Mammary epithelial cell (primary cell): ENCODE measurements at places on chromosomes 11 and 22.

GRCh38 chr11:68442433-68442832 lies 18.1 kb upstream of the PPP6R3 start:
- no peak for DNase-seq

GRCh38 chr22:26409719-26410335 lies 19.2 kb upstream of the ASPHD2 start:
- DNase-seq, result no peak

GRCh38 chr11:19931771-19932369 lies 219.2 kb downstream of the NAV2 start:
- no peak for DNase-seq

DNA sequence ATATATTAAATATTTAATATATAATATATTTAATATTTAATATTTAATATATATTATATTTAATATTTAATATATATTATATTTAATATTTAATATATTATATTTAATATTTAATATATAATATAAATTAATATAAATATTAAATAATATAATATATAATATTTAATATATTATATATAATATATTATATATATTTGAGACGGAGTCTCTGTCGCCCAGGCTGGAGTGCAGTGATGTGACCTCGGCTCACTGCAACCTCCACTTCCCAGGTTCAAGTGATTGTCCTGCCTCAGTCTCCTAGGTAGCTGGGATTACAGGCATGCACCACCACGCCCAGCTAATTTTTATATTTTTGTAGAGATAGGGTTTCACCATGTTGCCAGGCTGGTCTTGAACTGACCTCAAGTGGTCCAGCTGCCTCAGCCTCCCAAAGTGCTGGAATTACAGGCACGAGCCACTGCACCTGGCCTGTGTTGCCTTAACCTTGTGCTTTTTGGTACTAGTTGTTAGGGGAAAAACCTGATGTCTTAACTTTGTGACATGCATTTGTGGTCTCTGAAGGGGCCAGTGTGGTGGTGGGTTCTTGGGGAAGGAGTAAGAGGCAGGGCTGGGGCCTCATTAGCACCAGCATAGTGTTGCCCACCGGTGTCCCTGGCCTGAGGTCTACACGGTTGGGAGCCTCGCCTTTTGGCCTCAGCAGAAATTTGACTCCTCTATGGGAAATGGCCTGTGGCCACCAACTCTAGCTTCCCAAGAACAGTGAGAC lies 16.6 kb downstream of the SEC14L3 start:
- DNase-seq, result no peak

DNA sequence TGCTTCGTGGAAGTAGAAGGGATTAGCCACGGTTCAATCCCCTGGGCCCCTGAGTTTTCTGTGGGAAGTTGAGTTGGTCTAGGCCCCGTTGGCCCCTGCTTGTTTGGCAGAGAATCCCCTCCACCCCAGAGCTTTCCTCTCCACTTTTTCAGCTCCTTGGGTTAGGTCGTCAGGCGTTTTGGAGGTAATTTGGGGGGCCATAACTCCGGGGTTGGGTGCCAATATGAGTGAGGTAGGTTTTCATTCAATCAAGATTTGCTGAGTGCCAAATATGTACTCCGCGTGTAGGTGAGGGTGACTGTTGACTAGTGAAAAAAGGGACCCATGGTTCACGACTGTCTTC lies 590 bp downstream of the ATG13 start:
- no peak for DNase-seq

DNA sequence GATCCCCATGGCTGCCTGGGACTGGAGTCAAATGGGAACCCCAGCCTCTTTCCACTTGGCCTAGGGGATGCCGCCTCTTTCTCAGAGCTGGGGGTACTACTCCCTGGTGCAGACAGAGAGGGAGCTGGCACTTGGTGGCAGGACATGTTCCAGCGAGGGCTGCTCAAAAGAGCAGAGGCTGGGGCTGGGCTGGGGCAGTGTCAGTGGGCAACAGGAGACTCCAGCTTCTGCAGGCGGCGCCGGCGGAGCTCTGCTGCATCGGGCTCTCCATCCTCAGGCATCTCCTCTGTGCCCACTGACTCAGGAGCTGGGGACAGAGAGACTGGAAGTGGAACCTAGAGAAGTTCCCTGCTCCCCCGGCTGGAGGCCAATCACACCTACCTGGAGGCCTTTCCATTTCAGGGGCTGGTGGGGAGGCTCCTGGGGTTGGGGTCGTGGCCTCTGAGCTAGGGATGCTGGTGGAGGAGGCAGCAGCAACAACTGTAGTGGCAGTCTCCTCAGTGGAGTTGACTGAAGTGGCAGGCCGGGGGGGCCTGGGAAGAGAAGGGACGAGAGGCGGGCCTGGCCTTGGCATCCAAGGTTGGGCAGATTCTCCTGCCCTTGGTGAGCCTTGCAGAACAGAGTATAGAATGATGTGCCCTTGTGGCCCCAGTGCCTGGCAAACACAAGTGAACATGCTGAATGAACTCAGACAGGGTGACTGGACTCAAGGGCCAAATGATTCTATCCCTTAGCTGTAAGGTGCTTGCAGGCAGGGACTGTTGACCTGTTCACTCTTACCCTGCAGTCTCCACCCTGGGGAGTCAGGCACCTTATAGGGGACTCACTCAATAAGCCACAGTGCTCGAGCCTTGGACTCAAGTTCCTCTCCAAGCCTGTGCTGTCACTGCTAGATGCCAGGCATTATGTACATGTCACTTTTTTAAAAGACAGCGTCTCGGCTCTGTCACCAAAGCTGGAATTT lies 5.9 kb downstream of the SYVN1 start:
- DNase-seq, result no peak

DNA sequence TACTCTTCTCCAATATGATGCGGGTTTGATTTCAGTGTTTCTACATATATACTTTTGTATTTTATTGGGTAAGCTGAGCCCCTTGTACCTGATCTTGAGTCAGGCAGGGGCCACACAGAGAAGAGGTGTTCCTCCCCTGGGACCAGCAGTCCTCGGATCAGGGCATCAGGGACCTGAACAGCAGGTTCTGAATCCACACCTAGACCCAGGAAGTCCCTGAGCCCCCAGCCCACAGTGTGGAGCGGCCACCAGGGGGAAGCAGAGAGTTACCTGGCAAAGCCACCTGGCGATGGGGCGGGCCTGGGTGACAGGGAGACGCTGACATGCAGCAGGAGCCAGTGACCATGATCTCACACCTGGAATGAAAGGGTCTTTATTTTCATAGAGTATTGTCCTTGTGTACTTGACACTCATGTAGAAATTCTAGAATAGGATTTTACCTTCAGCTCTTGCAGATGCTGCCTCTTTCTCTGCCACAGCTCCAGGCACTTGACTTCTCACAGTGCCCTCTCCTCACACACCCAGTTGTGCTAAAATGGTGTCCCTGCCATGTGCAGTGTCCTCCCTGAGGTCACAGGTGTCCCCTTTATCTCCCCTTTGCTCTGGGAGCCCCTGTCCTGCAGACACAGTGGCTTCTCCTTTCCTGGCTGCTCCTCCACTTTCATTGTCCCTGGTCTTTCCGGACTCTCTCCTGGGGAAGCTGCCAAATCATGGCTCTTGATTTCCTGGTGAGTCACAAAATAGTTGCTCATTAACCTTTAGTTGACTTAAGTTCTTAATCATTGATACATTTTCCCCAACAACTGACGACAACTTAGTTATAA lies 48.5 kb downstream of the GGTLC2 start:
- peak; percentile 17 for DNase-seq

GRCh38 chr22:49301398-49302149 lies 526.1 kb downstream of the BRD1 start:
- DNase-seq, result no peak

GRCh38 chr11:20321177-20321576 lies 42.3 kb upstream of the HTATIP2 start:
- no peak for DNase-seq

DNA sequence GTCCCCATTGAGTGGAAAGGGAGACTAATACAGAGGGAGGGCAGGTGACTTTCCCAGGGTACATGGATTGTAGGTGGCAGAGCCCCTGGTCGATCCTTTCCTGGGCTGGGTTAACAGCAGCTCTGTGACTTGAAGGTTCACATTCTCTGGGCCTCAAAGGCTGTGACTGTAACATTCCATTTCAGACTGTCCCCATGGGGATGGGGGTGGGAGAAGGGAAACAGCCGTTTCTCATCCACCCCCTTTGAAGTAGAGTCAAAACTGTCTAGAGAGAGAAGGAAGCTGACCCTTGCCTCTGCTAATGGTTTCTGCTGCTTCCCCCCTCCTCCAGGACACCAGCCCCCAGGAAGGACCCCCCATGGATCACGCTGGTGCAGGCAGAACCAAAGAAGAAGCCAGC lies 19.2 kb downstream of the MICALL1 start:
- DNase-seq, result no peak

DNA sequence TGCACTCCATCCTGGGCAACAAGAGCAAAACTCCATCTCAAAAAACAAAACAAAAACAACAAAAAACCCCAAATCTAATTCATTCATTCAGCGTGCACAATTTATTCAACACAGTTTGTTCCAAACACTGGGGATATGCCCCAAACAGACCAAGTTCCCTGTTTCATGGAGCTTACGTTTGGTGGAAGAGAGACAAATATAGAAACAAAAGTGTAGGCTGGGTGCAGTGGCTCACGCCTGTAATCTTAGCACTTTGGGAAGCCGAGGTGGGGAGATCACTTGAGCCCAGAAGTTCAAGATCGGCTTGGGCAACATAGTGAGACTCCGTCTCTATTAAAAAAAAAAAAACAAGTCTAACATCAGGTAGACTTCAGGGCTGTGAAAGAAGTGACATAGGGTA lies 52.4 kb downstream of the PTPRJ start:
- no peak for DNase-seq

GRCh38 chr11:66782726-66783125 lies 53.7 kb upstream of the SPTBN2 start:
- no peak for DNase-seq

- DNase-seq, result no peak
Observed at GRCh38 chr22:27164781-27165503, 507.6 kb downstream of the MIAT start.
